ENCODE measurements at places on chromosomes 13 and 19.

DNA sequence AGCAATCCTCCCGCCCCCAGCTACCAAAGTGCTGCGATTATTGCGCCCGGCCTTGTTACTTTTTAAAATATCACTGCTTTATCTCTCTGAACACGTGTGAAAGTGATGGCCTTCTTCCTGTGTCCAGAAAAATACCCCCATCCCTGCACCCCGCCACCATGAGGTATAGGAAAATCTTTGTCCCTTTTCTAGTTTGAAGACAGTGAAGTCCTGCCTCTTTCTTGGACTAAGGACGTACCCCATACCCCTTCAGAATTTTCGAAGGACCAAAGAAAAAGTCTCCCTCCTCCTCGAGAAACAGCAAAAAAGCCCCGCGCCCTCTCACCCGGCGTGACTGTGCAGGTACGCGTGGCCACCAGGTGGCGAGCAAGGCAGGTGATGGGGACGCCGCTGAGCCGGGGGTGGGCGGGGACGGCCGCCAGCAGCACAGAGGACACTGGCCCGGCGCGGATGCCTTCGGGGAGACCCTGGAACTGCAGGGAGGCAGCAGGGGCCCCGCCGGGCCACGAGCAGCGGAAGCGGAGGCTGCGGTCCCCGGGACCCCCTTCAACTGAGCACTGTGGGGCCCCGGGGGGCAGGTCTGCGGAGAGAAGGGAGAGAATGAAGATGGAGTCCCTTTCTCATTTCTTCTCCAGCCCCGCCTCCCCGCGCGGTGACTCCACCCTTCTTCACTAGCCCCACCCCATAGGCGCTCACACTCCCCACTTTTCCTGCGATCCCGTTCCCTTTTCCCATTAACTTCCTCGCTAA, 3.2 kb downstream of the VSIG10L start:
- peak; percentile 92 for DNase-seq

DNA sequence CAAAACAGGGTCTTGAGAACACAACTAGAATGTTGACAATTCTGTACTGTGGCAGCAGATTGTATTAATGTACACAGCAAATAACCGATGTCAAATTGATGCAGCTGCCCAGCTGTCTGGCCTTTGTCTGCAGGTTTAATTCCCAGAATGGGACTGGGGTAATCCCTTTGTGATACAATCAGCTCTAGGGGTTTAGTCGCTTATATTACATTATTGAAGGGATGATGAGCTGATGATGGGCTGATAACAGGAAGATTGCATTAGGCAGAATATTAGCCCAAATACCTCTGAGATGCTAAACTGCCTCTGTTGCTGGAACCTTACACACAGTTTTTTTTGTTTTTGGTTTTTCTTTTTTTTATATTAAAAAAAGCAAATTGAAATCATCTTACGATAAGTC, 265.0 kb downstream of the RBM26 start:
- no peak for DNase-seq

DNA sequence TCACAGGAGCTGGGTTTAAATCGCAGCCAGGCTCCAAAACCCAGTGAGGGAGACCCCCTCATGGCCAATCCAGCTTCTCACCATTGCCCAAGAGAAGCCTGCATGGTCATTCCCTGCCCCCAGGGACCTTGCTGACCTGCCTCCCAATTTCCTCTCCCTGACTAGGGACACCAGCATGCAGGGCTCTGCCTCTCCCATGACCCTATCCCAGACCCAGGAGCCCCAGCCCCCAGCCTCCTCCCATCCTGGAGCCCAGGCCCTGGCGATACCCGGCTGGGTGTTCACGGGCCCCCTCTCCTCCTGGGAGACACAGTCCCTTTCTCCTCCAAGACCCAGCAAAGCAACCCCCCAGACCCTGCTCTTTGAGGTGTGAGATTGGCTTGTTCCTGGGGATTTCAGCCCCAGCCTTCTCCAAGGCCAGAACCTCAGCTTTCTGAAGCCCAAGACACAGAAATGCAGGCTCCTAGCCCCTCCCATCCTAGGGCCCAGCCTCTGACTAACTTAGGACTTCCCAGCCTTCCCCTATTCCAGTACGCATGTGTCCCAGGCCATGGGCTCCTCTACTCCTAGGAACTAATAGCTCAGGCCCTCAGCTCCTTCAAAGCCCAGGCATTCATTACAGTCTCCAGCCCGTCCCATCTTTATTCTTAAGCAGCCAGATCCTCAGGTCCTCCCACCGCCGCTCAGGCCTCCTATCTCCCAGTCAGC, 1.1 kb downstream of the GYS1 start:
- no peak for DNase-seq

- peak; percentile 71 for DNase-seq
Measured at GRCh38 chr13:112145551-112146360, 78.8 kb downstream of the SOX1 start.

GRCh38 chr13:37929308-37929707, 59.7 kb upstream of the TRPC4 start:
- no peak for DNase-seq
